ENCODE measurements at places on chromosomes 12 and 14.

DNA sequence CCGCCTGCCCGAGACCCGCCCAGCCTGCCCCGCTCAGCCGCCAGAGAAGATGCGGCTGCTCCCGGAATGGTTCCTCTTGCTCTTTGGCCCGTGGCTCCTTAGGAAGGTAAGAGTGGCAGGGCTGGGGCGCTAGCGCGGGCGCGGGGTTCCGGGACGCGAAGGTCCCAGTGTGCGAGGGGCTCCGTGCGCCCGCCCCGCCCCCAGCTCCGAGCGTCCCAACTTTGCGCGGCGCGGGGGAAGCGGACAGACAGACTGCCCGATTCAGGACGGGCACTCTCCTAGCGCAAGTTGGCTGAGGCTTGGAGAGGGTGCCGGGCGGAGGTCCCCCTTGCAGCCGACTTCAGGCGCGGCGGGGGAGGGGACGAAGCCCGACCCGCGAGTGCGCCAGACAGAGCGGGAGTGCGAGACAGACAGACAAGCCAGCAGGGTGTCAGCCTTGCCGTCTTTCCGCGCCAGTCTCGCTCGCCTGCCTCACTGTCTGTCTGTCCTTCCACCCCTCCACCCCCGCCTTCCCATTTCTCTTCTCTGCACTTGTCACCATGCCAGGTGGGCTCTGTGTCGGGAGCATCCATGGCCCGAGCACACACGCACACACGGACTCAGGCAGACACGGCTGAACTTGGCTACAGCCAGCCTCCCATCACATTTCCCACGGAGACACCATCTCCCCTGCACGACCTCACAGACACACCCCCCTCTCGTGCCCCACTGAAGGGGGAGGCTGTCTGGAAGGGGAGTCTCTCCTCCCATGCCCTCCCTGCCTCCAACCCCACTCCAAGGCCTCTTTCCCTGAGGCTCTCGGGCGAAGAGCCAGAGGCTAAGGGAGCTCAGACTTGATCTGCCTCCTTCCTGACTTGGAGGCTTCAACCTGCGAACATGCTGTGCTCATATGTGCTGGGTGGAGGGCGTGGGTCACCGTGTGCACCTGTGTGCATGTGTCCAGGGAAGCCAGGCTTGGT, 606 bp downstream of the NXPH4 start:
- DNase-seq = no peak

GRCh38 chr12:39587225-39587624, 32.4 kb downstream of the ABCD2 start:
- peak; percentile 41 for DNase-seq

DNA sequence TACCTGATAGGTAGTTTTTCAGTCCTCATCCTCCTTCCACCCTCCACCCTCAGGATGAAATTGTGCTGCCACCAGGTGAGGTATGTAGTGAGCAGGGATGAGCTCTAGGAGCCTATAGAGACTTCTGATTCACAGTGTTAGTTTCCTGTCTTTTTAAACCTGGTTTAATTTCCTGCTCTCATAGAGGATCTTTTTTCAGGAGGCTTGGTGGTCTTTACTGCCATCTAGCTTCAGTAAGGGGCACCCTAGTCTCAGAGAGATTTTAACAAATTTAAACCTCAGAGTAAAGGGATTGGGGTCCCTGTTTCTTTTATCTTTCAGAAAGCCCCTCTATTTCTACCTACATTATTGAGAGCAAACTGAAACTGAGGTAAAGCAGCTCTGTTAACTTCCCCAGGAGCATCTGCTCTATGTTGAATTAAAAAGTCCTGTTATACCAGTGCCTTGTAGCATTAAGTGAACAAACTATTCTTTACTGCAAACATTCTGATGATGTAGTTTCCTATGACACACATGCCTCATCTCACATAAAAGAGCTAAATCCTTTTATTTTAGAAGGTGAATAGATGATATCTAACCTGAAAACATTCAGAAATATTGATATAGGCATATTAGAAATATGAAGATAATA, 172.2 kb upstream of the DDHD1 start:
- peak; percentile 25 for DNase-seq

GRCh38 chr12:111842556-111843396, 748 bp downstream of the MAPKAPK5 start:
- DNase-seq = peak; percentile 28

DNA sequence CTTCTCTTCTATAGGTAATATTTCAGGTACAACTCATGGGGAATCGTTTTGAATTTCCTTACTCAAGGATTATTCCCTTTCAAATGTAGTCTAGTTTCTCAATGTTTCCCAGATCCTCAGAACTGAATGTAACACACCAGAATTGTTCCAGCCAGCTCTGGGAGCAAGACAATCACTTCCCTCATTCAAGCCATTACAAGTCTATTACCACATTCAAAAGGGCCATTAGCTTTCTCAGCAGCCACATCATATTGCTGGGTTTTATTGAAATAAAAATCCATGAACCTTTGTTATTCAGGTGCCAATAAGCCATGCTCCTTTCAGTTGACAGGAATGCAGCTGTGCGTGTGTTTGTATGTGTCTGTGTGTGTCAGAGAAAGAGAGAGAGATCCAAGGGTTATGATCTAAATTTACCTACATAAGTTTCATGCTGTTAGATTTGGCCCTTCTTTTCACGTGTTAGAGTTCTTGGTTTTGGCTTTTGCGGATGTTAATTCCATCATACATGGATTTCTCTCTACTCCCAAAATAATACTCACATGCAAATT, 357.7 kb downstream of the BCAT1 start:
- DNase-seq = no peak

DNA sequence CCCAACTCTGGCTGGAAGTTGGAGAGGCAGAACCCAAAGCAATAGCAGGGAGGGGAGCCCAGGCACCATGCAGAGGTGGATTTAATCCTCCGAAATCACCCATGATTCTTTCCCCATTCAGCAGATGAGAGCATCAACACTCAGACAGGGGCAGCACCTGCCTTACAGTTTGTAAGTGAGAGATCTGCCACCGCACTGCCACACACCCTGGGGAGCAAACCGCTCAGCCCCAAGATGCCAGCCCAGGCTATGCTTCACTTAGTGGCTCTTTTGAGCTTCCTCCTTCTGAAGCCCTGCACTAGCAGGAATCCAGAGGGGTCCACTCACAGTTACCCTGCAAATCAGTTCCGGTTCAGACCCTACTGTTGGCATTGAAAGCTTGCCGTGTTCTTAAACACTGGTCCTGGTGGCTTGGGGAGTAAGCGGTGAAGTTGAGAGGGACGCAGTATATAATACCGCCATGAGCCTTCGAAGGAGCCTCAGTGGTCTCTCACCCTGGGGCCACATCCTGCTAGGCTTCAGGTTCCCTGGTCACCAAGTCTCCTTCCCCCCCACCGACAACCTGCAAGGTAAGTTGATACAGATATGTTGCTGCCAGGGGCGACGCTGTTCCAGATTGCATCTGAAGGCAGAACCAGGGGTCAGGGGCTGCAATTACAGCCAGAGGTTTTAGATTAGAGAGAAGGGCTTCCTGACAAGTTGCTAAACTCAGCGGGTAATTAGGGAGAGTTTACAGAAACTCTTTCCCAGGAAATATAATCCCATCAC, 72.0 kb upstream of the CCND2 start:
- DNase-seq = no peak

DNA sequence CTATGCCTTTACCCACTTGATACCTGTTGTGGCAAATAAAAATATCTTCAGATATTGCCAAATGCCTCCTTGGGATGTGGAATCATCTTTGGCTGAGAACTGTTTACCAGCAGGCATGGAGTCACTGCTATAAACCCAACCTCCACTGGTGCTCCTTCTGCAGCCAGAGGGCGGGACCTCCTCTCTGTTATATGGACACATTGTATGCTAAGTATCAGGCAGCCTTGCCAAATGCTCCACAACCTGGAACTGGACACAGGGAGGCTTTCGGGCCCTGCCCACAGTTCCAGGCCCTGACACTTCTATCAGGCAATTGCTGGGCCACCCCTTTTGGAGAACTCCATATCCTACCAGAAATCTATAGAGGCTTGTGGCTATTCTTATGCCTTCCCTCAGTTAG, 201.0 kb downstream of the TMX1 start:
- DNase-seq = no peak

- DNase-seq = no peak
Observed at GRCh38 chr12:11856971-11857370, 207.5 kb downstream of the ETV6 start.

DNA sequence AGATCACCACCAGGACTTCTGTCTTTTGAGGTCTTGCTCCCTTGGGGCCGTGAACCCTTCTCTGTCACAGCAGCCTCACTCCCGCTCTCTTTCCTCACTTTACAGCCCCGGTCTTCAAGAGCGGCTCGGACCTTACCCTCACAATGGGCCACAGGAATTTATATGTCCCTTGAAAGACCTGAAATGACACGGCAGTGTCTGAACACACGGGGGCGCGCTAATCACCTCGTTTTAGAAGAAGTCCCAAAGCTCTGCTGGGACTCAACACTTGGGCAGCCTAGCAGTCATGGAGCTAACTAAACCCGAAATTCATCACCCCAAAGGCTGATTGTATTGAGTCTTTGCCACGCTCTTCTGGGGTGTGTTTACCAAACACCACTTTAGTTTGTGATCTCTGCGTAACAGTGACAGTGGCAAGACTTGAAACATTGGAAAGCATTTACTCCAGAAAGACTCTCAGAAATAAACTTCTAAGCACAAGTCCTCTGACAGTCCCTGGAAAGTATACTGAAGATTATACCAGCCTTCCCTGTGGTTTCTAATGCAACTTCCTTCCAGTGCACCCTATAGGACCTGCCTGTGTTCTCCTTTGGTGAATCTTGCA, 29.0 kb downstream of the SERPINA11 start:
- peak; percentile 67 for DNase-seq

DNA sequence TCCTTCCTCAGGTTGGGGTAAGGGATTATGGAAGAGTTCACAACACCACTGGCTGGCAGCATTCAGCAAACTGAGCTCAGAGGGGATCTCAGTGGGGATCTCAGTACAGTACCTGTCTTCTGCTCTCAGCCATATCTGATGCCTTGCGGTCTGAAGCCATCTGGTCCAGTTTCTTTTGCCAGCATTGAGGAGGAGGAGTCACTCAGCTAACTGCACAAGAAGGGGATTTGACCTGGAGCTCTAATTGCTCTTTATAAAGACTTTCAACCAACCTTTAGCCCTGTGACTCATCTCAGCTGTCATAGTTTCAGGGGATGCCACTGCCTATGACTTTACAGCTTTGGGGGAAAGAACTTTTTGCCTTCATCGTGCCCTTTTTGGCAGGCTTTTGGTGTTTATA, 44.9 kb downstream of the JKAMP start:
- DNase-seq = no peak

GRCh38 chr12:49092086-49092815, 2.4 kb downstream of the DHH start:
- peak; percentile 41 for DNase-seq

- peak; percentile 30 for DNase-seq
Observed at GRCh38 chr14:59394268-59394667, 70.9 kb downstream of the GPR135 start.

DNA sequence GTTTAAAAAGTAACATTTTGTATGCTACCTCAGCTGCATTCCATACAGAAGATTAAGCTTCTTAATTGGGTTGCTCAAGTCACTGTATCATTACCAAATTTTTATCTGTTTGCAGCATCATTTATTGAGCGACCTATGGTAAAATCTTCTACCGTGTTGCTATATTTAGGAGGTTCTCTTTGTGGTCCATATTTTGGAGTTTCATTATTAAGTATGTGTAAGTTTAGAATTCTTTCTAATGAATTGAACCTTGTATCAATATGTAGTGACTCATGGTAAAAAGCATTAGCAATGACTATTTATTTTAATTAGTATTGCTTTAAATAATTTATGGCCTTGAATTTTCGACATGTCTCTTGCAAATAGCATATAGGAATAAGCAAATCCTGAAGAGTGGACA, 42.2 kb downstream of the CSRP2 start:
- DNase-seq = peak; percentile 11

DNA sequence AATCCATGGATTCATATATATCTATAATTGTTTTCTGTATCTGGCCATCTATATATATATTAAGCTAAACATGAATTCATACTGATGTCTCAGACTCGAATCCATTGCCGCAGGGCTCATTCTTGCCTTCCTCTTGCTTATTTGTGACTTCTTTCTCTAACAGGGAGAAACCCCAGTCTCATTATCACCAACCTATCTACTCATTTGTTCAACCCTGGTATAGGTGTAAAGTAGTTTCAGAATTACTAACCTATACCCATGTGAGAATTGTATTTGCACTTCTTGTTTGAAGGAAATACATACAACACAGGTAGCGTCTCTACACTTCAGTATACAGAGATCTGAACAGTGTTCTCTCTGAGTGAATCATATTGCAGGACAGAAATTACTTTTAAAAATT, 77.7 kb downstream of the PTPN11 start:
- no peak for DNase-seq

DNA sequence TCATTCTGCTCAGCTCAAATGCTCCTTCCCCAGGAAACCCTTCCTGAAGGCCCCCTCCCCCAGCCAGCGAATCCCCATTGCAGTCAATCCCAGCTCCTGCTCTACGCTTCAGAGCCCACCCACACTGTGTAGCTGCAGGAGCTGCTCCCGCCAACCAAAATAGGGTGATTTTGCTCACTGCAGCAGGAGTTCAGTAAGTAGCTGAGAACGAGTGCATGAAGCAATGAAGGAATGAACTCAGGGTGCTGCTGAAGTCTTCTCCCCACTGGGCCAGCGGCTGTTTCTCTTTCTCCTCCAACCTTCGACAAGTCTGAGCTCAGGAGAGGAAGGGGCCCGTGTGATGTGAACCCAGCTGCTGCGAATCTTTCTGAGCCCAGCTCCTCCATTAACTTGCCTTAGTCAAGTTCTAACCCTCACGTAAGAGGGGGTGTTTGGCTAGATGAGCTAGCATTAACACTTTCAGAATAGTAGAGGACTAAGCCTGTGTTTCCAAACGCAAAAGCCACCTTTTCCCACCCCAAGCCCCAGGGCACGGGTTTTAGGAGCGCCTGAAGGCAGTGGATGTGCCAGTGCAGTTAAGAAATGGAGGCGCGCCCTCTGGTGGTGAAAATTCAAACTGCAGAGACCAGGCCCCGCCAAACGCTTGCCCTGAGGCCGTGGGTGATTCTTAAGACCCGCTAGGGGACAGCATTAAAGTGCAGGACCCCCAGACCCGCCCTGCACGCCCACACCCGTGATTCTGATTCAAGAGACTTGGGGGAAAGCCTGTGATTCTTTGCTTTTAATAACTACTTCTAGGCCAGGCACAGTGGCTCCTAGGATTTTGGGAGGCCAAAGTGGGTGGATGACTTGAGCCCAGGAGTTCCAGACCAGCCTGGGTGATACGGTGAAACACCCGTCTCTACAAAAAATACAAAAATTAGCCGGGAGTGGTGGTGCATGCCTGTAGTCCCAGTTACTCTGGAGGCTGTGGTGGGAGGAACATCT, 11.9 kb upstream of the SERPINA4 start:
- DNase-seq = peak; percentile 49
